ENCODE measurements at places on chromosomes 5 and 9.

GRCh38 chr9:134410071-134410834, 84.0 kb downstream of the RXRA start:
- no peak for DNase-seq

DNA sequence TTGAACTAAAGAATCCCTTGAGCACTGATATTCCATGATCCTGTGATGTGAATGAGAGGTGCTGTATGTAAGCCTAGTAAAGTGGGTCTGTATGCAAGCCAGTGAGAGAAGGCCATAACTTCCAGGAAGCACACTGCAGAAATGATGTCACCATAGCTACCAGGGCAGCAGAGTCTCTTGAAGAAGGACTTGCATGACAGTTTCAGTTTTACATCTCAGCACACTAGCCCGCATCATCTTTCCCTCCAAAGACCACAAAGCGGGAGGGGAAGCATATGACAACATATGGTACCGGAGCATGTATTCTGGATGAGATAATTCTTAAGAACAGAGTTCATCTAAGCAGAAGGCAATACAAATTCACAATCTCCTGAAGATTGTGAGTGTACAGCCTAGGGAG, 37.6 kb upstream of the MAST4 start:
- DNase-seq: no peak

GRCh38 chr9:88342246-88342645, 46.0 kb upstream of the SPIN1 start:
- DNase-seq: no peak

GRCh38 chr5:28558196-28558595, 1519.8 kb upstream of the CDH9 start:
- no peak for DNase-seq

DNA sequence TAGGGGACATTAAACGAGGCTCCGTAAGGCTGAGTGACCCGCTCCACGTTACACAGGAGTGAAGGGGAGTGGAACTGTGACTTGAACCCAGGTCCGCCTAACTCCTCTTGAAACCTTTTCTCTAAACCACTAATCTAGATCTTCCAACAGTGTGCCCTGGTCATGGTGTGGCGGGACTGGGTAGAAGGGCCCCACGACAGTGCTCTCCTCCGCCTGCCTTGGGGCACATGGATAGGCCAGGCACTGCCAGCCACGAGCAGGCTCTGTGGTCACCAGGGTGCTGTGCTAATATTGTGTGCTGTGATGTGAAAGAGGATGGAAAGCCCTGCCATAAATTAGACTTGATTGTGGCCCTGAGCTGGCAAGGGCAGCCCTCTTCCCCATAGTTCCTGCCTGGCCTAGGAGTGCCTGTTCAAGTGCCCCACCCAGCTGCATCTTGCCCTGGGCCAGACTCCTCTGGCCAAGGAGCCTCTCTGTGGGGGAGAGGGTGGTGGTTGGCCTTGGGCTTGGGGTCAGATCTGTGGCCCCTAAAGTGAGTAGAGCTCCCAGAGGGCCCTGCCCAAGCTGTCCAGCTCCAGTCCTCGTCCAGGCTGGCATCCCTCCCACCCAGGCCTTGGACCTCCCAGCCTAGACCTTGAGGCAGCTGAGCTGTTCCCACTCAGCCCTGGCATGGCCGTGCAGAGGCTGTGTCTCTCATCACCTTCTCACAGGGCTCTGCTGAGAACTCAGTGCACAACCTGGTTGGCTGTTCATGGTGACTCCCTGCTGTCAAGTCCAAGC, 67.8 kb upstream of the TBC1D2 start:
- no peak for DNase-seq

- DNase-seq: no peak
These were observed 967 bp downstream of the NEURL1B start for GRCh38 chr5:172642051-172642409.

DNA sequence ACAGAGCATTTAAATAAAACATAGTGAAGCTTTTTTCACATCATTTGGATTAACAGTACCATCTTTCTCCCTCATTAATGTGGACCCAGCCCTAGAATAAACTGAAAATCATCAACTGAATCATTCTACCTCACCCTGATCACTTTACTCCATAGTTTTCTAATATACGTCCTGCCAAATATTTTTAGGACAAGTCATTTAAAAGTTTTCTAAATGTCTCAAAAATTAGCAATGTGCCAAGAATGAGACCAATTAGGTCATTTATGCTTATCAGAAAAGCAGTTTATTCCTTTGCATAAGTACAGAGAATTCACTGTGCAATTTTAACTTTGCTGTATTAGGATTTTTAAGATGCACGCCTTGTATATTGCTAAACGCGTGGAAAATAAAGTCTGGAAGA, 284.4 kb downstream of the PIK3R1 start:
- no peak for DNase-seq

DNA sequence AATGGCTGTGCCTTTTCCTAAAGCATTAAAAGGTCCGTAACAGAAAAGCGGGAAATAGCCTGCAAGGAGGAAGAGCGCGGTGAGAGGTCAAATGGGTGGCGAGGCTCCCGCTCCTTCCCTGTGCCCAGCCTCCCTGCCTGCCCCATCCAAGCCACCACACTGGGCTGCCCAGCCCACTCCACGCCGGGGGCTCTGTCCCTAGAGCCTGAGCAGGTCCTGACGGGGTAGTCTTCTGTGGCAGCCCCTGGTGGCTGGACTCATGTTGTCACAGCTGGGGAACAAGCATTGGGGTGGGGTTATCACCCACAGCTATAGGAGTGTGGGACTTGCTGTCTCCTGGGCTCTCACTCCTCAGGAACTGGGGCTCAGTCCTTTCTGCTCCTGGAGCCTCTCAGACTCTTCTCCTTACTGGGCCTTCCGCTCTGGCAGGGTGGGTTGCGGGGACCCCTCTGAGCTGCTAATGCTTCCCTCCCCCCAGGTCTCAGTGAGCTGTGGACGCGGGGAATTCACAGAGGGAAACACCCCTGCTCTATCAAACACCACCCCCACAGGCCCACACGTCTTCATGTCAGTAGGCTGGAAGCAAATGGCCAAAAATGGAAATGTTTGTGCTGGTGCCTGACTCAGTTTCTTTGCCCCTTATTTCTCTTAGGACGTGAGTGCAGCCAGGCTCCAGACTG, 152.4 kb upstream of the PHYKPL start:
- no peak for DNase-seq

DNA sequence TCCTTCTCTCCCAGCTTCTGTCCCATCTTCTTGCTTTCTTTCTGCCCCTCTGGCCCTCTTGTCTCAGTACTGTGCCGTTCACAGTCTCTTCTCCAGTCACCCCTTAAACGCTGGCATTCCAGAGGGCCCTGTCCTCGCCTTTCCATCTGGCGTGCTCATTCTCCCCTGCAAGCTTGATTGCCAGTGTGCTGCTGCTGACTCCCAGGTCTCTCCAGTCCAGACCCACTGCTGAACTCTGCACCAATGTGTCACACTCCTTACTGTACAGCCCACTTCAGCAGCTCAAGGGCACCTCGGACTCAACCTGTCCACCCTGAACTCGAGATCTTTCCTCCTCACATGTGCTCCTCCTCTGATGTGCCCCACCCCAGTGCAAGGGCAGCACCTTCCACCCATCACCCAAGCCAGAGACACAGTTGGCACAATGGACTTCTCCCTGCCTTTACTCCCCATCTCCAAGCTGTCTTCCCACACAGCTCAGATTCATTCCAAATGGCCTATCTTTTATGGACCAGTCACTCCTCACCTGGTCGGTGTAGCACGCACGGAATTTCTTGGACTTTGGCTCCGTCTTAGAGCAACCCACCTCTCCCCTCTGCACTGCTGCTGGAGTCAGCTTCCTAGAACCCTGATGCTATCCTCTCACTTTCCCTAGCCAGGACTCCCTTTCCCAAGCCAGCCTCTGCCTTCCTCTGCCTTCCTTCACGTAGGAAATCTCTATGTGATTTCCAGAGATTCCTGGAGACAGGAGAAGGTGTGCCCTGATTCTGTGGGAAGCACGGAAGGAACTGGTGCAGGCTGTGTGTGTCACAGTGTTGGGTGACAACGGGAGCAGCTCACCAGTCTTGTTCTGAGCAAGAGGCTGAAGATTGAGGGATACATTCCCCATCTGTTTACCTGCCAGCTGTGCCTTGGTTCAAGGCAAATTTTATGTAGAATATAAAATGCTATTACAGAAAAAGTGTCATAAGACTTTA, 26.0 kb upstream of the SLC2A8 start:
- DNase-seq: no peak

DNA sequence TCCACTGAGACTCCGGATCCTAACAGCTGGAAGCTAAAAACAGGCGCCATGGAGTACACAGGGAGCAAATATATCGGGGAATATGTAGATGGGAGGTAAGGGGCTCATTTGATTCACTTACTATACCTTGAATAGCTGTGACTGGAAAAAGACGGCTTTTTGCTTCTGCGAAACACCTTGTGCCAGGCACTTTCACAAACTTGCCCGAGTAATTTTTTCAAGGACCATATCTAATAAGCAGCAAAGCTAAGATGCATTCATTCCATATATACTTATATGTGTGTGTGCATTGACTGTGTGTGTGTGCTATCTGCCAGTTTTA, 178 bp downstream of the MORN5 start:
- DNase-seq: no peak

- no peak for DNase-seq
These were observed 1485.7 kb upstream of the CDH9 start for GRCh38 chr5:28523888-28524635.

- no peak for DNase-seq
These were observed 92.2 kb upstream of the RAD23B start for GRCh38 chr9:107190936-107191290.

DNA sequence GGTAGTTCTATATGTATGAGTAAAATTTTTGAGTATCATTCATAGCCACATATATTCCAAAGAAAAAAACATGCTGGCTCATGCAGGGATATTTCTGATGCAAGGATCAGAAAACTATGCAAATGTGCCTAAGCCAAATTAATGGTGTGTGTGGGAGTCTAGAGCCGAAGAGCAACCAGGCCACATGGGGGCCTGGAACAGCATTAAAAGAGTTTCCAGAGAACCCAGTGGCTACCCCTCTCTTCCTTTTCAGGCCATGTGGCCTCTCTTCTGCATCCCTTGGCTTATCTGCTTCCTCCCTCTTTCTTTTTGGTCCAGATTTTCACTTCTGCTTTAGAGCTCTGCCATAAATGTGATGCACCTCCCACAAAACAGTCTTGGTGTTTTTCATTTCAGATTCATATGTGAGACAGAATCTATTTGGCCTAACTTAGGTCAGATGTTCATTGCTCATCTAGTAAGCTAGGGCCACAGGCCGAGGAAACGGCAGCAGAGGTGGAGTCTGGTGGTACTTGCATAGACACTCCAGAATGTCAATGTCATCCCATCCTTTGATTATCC, 300.0 kb downstream of the SH3GL2 start:
- no peak for DNase-seq

- no peak for DNase-seq
These were observed 735.2 kb upstream of the DMAC1 start for GRCh38 chr9:8534828-8535227.

DNA sequence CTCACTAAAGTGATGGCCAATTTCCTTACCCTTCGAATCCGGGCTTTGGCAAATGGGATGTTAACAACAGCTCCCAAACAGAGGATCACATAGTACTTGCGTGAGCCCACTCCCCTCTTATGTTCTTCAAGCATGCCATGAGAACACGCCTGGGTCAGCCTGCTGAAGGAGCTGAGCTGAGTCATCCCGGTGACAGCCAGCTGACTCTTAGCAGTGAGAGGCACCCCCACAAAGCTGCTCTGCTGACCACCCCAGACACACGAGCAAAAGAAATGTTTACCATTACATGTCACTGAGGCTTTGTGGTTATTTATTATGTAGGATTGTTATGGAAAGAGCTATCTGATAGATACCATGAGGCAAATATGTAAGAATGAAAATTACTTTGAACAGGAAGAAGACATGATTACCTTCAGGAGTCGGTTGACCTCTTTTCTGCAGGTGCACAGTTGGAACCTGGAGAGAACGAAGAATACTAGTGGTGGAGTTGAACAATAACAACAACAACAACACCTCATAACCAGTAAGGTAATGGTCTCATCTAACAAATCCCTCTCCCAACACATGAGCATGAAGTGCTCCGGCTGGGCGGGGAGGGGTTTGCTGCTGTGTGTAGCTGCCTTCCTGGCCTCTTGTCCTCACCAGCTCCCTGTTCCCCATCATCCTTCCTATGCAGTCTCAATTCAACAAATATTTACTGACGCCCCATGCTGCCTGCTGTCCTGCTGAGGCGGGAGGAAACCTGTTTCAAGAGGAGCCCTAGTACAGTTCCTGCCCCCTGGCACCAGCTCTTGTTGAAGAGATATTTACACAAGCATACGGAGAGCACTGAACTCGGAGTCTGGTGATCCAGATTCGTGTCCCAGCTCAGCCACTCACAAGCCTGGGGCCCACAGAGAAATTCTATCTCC, 69.4 kb upstream of the LHFPL2 start:
- no peak for DNase-seq

DNA sequence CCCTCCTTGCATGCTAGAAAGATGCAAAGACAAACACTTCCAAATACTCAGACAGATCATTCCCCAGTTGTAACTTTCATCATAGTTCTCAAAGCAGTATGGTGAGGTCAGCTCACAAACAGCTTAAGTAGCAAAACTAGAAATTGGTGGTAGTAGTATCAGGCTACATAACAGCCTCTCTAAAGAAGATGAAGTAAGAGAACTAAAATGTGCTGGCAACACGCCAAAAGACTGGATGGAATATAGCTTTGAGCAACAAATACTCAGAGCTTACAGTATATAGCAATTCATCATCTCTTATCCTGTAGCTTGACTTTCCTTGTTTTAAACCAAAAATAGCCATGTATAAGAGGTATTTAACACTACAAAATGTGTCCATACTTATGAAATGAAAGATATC, 7.5 kb downstream of the PFDN1 start:
- DNase-seq: peak; percentile 12

DNA sequence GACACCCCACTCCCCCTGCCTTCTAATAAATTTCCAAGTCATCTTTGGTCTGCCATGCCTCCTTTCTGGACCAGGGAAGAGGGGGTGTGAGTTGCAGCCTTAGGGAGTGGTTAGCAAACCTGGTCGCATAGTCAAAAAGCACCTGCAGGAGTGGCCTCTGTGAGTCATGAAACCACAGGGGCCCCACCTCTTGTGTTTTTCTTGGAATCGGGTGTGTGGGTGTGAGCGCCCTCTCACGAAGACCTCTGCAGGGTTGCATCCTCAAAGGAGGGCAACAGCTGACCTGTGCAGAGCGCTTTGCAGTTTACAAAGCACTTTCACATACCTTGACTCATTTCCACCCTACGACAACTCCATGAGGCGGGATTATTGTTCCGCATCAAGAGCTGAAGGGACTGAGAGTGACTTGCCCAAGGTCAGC, 36.8 kb upstream of the TEX48 start:
- peak; percentile 85 for DNase-seq

DNA sequence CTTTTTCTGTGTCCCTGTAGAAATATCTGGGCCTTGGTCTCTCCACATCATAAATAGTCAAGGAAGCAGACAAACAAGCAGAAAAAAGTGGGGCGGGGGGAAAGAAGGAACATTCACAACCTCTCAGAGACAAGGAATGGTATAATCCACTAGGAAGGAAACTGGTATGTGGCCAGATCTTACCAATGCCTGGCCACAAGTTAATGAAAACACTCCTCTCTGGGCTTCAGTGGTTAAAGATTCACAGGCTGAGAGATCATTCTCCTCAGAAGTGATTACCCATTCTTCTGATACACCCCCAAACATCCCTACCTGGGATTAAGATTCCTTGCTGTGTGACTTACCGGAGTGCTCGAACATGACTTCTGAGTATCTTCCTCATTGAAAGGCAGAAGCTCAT, 290.6 kb downstream of the MARCHF11 start:
- no peak for DNase-seq
